ENCODE measurements at places on chromosomes 11 and 22.

- no peak for DNase-seq
These were observed 855 bp upstream of the MS4A5 start for GRCh38 chr11:60428517-60428916.

DNA sequence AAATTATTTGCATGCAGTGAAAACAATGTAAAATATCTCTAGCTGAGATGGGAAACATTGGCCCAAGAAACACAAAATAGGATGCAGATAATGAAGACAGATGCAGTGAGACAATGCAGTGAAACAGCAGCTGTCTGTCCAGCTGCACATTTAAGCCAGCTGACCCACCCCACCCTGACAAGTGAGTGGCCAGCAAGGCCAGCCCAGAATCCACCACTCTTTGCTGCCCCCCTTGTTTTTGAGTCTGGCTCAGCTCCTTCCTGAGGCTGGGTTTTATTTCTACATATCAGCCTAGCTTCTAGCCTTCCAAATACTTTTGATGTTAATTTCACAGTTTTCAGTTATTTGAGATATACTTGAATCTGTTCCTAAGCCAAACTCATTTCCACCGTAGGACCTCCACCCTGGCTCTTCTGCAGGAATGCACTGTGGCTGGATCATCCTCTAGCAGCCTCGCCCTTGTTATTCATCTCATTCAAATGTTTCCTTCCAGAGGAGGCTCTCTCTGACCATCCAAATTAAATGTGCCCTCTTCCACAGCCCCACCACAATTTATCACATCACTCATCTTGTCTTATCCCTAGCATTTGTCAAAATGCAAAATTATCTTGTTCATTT, 154.1 kb upstream of the POU2AF2 start:
- DNase-seq: no peak

- DNase-seq: no peak
These were observed 8.5 kb upstream of the TBC1D10A start for GRCh38 chr22:30335236-30335635.

DNA sequence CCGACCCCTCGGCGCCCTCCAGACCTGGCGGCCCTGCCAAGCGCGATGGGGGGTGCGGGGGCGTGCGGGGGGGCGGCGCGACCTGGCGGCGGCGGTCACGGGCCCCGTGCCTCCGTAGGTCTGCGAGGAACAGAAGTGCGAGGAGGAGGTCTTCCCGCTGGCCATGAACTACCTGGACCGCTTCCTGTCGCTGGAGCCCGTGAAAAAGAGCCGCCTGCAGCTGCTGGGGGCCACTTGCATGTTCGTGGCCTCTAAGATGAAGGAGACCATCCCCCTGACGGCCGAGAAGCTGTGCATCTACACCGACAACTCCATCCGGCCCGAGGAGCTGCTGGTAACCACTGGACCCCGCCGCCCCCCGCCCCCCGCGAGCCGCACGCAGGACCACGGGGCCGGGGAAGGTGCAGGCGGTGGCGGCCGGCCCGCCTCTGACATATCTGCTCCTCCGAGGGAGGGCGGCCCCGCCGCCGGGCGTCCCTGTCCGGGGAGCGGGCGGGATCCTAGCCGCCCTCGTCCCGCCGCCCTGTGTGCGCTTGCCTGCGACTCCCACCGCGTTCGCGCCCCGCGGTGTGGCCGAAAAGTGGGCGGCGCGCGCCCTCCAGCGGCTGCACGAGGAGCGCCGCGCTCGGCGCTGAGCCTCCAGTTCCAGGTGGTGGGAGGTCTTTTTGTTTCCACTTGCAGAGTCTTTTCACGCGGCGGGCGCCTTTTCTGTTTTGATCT, 2.1 kb downstream of the CCND1 start:
- DNase-seq: peak; percentile 61

DNA sequence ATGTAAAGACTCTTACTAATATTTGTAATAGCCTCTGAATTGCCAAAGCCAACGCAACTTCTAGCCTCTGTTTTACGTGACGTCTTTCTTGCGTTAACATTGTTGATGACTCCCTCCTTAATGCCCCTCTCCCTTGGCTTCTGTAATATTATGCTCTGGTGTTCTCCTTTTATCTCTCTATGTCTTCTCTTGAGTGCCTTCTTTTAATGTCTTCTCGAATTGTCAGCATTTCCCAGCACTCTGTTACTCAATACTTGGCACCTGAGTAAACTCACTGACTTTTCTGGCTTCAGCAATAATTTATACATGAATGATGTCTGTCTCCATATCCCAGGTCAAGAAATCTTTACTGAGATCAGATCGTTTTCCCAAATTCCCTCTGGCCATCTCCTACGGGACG, 68.5 kb upstream of the DDI1 start:
- no peak for DNase-seq

DNA sequence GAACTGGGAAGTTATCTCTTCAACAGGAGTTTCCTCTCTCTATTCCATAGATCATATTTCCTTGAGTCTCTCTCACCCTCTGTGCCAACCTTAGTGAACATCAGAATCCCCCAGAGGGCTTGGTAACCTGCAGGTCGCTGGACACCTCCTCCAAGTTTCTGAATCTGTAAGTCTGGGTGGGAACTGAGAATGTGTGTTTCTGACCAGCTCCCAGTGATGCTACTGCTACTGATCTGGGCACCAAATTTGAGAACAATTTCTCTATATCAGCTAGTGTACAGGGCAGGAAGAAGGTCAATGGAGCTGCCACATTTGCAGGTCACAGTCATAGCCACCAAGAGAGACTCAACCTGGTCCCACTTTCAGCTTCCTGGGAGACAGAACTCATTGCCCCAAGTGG, 62.9 kb downstream of the RCN1 start:
- DNase-seq: no peak

GRCh38 chr11:133921513-133921912, 35.3 kb downstream of the IGSF9B start:
- no peak for DNase-seq

DNA sequence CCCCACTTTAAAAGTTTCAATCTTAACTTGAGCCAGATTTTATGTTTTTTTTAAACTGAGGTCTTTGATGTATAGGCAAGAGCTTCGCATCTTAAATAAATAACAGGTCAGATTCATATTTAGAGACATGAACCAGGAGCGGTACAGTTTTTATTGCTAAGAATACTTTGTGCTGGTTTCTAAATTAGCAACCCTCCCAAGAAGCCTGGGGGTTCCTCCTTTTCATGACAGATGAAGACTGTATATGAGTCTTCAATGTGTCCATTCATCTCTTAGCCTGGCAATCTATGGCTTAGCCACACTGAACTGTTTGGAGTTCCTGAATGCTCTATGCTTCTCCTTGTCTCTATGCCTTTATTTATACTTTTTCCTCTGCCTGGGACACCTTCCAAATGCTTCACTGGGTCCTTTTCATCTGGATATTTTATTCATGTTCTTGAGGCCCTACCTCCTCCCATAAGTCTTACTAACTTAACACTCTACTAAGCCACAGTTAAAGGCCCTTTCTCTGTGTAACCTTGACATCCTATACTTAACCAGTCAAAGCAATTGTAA, 338.6 kb downstream of the INSC start:
- DNase-seq: no peak

GRCh38 chr11:93871526-93871925, 21.1 kb upstream of the VSTM5 start:
- no peak for DNase-seq

GRCh38 chr22:24986816-24987215, 34.3 kb downstream of the KIAA1671 start:
- no peak for DNase-seq

GRCh38 chr11:117752721-117753237, 44.2 kb downstream of the DSCAML1 start:
- DNase-seq: no peak

DNA sequence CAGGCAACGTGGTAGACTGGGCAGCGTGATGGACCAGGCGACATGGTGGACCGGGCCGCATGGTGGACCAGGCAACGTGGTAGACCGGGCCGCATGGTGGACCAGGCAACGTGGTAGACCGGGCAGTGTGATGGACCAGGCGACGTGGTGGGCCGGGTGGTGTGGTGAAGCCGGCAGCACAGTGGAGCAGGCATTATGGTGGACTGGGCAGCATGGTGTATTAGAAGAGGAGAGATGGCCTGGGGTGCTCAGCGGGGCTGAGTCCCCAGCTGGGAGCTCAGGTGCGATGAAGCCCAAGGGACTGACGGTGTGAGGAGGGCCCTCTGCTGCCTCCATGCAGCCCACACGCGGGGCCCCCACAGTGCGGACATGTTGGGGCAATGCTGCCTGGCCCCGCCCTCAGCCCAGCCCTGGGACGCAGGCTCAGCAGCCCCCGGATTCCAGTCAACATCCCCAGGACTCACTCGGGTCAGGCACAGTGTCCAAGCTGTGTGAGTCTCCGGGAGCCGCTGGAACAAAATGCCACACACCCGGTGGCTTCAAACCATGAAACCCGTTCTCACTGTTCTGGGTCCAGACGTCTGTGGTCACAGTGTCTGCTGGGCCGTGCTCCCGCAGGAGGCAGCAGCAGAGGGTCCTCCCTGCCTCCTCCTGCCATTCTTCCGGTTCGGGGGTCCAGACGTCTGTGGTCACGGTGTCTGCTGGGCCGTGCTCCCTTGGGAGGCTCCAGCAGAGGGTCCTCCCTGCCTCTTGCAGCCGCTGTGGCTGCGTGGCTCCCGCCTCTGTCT, 1084.9 kb downstream of the BRD1 start:
- DNase-seq: no peak

- no peak for DNase-seq
These were observed 249.0 kb downstream of the ST3GAL4 start for GRCh38 chr11:126604461-126604860.

- DNase-seq: no peak
These were observed 520.0 kb upstream of the LUZP2 start for GRCh38 chr11:23976841-23977271.

DNA sequence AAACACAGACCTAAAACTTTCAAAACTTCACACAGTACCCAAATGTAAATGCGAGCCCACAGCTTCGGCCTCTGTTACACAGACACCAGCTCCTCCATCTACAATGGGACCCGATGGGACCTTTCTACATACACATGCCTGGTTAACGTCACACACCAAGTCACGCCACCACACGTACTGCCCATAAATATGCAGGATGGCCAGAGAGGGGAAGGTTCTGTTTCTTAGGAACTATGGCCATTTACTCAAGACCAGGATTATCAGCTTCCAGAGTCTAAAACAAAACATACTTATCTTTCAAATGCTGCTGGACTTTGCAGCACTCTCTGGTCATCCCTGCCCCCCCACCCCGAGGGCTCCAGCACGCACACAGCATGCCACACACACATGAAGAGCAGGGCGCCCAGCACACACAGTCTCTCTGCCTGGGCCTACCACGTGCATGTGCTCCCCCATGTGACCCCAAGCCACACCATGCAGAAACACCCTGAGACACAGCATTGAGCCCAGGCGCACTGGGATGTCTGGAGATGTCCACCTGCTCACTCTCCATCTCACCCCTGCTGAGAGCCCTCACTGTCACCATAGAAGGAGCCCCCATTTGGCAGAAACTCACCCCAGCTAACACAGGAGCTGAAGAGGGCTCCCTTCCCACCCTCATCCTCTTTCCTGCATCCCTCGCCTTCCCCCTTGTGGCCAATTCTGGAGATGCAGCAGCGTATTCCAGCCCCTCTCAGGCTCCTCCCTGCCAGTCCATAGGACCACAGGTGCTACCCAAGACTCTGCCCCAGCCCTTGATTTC, 61.8 kb downstream of the SLC22A12 start:
- peak; percentile 39 for DNase-seq

GRCh38 chr11:2524446-2525165, 79.8 kb downstream of the KCNQ1 start:
- no peak for DNase-seq

DNA sequence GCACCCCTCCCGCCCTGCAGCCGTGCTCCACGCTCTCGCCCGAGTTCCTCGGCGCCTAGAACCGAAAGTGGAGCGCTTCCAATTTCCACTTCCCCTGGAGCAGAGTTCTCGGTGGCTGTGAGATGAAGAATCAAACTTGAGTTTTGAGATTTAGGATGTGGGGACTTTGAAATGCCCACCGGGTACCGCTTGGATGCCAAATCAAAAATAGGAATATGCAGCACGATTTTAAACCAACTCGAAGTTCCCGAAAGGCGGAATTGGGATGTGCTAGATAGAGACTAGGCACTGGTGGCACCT, 569 bp downstream of the POLA2 start:
- DNase-seq: peak; percentile 8

GRCh38 chr11:459511-460220, 9.6 kb downstream of the PTDSS2 start:
- no peak for DNase-seq

GRCh38 chr11:133815636-133816035, 29.7 kb downstream of the SPATA19 start:
- DNase-seq: no peak

DNA sequence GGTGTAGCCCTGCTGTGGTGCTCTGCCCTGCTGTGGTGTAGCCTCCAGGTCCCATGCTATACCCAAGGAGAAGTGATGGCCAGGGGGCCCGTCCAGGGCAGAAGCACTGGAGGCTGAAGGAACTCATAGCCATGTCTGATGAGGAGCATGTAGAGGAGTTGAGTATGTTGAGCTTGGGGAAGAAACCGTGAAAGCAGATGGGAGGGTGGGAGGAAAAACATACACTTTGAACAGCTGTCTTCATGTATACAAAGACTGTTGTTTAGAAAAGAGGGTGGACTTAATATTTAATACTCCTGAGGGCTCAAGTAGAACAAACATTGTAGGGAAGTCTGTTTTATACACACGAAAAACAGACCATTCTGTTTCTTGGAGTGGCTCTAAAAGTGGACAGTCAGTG, 26.6 kb upstream of the TTC12 start:
- no peak for DNase-seq

DNA sequence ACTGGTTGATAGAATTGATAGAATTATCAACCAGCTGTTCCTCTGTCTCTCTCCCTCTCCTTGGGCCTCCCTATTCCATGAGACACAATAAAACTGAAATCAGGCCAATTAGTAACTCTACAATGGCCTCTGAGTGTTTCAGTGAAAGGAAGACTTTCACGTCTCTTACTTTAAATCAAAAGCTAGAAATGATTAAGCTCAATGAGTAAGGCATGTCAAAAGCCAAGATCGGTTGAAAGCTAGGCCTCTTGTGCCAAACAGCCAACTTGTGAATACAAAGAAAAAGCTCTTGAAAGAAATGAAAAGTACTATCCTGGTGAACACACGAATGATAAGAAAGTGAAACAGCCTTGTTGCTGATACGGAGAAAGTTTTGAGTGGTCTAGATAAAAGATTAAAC, 16.6 kb downstream of the PIH1D2 start:
- no peak for DNase-seq

GRCh38 chr11:122215244-122215992, 99.4 kb upstream of the BLID start:
- no peak for DNase-seq

- no peak for DNase-seq
These were observed 96.1 kb downstream of the MAML2 start for GRCh38 chr11:96246718-96247552.

DNA sequence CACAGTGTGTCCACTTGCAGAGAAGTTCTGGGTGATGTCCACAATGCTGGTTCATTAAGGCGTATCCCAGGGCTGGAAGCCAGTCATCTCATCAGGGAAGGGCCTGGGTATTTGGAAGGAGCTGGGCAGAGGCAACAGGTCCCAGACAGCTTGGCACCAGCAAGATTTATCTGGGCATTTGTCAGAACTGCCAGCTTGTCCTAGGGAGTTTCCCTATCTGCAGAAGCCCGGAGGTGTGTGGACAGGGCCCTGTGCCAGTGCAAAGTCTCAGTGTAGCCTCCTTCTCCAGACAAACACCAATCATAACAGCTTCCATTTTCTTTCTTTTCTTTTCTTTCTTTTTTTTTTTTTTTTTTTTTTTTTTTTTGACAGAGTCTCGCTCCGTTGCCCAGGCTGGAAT, 125.3 kb upstream of the TIMP3 start:
- DNase-seq: no peak

GRCh38 chr11:15114501-15115475, at the start of gene INSC:
Gene INSC (plus strand): TSS chr11:15114923. CDS start chr11:15149175, 34,252 bp downstream.
- DNase-seq: no peak

All from effector memory CD4-positive, alpha-beta T cell (primary cell).